Activated CD8-positive, alpha-beta T cell treated with anti-CD3 and anti-CD28 coated beads, Interleukin-2, amount 10 ng/mL, durations not matched to agents 7 days and 5 days (primary cell): ENCODE measurements at places on chromosomes 7 and 10. TPM values are rescaled to one million over a fixed set of nuclear protein-coding genes. Genes with fewer than 3 reads are reported as not detected.

DNA sequence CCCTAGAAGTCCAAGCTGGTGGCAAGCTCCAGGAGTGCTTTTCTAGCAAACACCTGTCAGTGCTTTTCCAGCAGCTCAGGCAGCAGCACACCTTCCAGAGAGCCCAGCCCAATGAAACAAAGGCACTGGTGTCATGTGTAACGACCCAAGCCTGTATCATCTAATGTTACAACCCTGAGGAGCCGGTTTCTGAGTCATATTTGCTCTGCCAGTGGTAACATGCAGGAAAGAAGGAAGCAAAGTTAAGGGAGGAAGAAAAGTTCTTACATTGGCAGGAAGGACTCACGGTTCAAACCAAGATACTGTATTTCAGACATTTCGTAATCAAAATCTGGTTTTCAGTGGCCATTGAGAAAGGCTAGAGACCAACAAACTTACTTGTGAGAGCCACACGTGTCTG, at the start of gene ANKRD22:
Gene ANKRD22, minus strand, starts transcription at position 139 of the 400 bp plus-strand sequence. CDS start 237 bp downstream, outside the sequence.
- no peak for DNase-seq

DNA sequence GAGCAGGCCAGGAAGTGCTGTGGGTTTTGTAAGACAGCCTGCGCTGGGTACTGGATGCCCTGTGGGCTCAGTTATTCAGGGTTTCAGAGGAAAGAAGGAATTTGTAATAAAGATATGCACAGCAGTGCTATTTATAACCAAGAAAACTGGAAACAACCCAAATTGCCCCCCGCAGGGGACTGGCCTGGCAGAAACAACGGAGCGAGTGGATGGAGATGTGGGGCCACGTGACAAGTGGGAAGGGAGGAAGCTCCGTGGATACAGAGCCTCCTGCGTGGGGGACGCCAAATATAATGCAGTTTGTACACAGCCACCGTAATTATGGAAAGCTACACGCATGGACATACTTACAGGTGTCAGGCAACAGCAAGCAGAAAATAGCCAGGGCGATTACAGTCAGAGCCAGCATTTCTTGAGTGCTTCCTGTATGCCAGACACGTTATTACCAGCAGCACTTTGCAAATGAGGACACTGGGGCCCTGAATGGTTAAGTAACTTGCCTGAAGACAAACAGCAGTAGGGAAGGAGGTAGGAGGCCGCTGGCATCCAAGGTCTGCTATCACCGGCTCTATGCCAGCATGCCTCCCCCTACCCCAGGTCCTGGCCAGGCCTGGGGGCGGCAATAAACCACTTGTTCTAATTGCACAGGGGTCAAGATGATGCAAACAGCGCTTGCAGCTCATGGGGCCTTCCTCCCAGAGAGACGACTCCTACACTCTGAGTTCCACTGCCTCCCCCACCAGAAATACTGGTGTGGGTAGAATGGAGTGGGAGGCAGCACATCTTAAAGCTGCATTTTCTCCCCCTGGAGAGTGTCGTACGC, 8.7 kb upstream of the CAMK2B start:
- DNase-seq = no peak

- peak; percentile 48 for DNase-seq
These were observed 47.0 kb upstream of the CDK1 start for GRCh38 chr10:60731134-60731885.

- DNase-seq = no peak
These were observed 61.0 kb upstream of the SMIM30 start for GRCh38 chr7:113179313-113179712.

- no peak for DNase-seq
These were observed 41.5 kb upstream of the SEMA3C start for GRCh38 chr7:80960244-80960795.

Gene GPNMB
- total RNA-seq = 0.21 TPM

DNA sequence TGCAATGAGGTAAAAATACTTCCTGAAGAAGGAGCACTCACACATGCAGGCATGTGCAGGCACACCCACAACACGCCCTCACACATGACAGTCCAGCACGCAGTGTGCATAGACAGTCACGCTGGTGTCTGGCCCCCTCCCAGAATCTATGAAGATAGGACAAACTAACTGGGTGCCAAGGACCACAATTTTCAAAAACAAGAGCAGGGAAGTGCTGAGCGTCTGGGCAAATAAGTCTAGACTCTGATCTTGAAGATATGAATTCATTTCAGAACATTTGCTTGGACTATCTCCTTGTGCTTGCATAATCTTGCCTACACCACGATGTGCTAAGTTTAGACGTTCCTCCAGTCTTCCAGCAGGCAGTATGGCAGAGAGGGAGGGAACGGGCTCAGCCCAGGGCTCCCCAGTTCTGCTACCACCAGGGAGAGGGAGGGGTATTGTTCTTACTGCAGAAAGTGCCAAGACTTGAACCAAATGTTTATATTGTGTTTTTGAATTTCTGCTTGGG, 276.5 kb upstream of the KLF6 start:
- DNase-seq = no peak

GRCh38 chr10:4834898-4835405, 8.9 kb downstream of the AKR1E2 start:
- no peak for DNase-seq

- no peak for DNase-seq
These were observed at the start of gene MOGAT3 for GRCh38 chr7:101200862-101201599. Gene MOGAT3 (minus strand): TSS chr7:101201036. CDS start chr7:101200854, 182 bp downstream.

DNA sequence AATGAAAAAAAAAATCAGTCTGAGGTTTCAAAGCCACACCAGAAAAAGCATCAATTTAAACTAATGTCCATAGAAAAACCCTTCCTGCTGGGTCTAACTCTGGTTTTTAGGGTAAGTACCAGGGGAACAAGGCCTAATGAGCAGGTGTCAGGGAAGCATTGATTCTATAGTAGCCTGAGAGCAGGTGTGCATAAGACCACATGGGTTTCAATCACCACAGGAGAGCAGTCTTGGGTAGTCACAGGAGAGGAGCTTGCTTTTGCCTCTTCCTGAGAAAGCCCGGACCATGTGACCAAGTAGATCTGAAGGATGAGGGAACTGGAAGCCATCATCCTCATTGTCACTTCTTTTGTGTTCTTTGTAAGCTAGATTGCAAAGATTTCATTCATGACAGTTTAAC, 66.3 kb upstream of the AGK start:
- no peak for DNase-seq

DNA sequence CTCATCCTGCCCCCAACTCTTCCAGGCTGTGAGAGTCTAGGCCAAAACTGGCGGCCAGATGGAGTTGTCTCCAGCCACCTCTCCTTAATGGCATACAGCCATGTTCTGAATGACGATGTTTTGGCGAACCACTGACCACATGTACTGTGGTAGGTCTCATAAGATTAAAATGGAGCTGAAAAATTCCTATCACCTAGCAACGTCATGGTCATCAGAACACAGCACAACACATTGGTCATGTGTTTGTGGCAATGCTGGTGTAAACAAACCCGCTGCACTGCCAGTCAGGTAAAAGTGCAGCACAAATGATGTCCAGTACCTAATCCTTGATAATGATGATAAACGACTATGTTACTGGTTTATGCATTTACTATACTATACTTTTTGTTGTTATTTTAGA, 290.0 kb upstream of the MKI67 start:
- DNase-seq = no peak

- DNase-seq = no peak
These were observed 39.4 kb upstream of the PLCE1 start for GRCh38 chr10:93954299-93954698.

GRCh38 chr7:4692055-4692454, 10.0 kb downstream of the FOXK1 start:
- DNase-seq = no peak

DNA sequence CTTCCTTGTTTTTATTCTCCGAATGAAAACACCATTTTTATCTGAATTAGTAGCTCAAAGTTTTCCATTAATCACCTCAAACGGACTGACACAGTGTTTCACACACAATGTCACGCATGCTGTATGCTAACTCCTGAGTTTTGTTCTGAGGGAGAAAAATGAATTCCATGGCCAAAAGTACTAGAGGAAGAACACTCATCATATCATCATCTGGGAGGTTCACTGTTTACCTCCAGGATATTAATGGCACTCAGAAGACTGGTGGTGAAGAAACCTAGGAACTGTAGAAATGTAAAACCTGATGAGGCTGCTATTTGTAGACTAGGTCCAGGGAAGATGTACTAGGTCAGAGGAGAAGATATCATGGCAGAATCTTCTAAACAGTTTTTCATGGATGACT, 395.6 kb upstream of the ETV1 start:
- DNase-seq = no peak

DNA sequence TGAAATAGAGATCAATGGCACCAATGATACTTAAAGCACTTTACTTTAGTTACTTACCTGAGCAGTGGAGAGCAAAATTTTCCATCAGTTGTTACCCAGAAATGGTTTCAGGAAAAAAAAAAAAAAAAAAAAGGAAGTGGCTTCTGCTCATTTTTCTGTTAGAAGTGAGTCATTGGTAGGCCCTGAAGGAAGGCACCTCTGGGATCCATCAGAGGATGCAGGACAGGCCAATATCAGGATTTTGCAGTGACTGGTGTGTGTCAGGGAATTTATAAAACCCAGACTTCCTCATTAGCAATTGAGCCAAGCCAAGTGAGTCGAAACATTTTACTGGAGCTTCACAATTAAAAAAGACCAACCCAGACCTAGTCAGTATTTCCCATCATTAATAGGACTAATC, 2.3 kb upstream of the SMIM30 start:
- DNase-seq = no peak

- no peak for DNase-seq
These were observed 35.5 kb upstream of the DRGX start for GRCh38 chr10:49431426-49431825.

Gene BTBD16
- not detected for total RNA-seq

Gene HSPA12A
- not detected for total RNA-seq

Gene ANKRD2
- total RNA-seq = 0.26 TPM

DNA sequence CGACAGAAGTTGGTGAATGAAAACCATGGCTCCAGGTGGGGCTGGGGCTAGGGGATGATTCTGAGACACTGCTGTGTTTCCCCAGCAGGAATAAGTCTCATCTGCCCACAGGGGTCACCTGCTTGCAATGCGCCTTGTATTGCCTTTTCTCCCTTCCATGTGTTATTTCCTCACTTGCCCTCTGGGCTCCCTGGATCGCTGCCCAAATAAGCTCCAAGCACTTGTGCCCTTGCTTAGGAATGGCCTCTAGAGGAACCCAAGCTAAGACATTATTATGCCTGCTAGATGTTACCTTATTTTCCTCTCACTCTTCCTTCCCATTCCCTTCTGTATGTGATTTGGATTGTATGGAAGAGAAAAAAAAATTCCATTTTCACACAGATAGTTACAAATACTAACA, 24.8 kb upstream of the PLPP4 start:
- no peak for DNase-seq

DNA sequence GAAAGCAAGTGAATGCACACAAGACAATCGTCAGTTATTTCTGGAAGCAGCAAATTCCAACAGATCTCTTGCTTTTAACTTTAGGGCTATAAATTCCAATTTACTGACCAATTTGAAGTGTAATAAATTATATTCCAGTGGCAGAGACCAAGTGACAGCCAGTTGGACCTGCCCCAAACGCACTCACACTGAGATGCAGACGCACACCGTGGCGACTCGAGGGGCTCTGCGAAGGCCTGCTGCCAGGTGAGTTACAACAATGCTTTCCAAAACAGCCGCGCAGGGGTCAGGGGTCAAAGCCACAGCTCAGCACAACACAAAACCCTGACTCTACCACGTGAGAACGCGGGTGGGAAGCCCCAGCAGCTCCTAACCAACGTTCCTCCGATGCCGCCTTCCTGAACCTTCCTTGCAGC, 97.4 kb downstream of the ZRANB1 start:
- DNase-seq = no peak

DNA sequence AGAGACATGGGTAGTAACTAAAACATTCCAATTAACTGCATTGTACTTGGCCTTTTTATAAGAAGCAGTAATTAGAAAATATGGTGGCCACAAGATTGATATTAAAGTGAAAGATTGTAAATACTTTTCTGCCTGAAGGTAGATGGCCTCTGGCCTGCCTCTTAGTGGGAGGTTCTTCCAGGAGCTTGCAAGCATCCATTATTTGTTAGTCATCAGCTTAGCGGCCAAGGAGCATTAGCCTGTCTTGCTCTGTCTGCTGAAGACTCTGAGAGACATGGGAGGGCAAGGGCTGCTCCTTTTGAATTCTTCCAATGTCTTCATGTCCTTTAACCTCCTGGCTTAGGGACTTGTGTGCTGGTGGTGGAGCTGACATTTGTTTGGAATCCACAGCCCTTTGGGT, 80.4 kb downstream of the TCF7L2 start:
- no peak for DNase-seq

Gene ZYX
- total RNA-seq = 192 TPM

DNA sequence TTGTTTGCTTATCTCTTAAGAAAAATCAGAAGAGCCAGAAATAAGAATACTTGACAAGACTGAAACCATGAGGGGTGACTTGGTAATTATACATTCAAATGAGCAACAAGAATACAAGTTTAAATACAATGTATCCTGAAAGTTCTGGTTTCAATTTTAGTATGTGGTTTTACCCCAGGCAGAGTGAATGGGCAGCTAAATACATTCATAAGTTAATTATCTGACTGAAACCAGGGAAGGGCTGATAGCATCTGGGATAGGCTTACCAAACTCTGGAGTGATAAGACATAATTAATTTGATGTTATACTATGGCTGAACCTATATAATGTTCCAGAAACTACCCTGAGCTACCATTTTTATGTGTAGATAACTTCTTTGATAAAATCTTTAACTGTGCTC, 252.2 kb upstream of the PLXNA4 start:
- no peak for DNase-seq

GRCh38 chr7:48251766-48252165, 80.5 kb downstream of the ABCA13 start:
- no peak for DNase-seq

Gene AOAH
- 18.0 TPM for total RNA-seq

DNA sequence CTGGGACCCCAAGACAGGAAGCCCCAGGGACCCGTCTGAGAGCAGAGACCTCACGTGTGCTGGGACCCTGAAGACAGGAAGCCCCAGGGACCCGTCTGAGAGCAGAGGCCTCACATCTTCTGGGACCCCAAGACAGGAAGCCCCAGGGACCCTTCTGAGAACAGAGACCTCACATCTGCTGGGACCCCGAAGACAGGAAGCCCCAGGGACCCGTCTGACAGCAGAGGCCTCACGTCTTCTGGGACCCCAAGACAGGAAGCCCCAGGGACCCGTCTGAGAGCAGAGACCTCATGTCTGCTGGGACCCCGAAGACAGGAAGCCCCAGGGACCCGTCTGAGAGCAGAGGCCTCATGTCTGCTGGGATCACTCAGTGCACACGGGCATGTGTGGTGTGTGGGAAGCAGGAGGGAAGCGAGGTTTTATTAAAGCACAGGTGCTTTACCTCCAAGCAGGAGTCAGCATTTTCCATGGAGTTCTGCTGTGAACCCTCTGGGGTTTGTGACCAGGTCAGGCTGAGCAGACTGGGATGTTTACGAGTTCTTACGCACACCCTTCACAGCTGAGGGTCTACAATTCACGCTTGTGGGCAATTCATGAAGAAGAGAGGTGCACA, 590.6 kb downstream of the DNAJB6 start:
- DNase-seq = no peak

Gene UPK3B
- 0.92 TPM for total RNA-seq

DNA sequence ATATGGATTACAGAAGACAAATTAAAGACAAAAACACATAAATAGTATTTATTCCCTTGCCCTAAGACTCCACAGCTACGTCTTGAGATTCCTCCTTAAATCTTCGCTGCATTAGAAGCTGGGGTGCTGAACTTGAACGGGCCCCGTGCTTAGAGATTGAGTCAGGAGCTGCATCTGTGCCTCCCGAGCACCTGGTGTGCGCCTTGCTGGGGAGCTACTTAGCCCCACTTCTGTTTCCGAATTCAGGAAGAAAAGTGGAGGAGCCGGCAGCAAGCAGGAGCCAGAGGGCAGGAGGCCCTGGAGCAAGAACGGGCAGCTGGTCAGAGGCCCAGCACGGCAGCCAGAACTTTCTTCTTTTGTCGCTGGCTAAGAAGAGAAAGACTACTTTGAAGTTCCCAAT, 30.4 kb upstream of the RNF32 start:
- no peak for DNase-seq
